NCI-H748 treated with DMSO at 0.1 percent for 48 hours (cell line): ENCODE measurements at places on chromosomes 13 and 19.

GRCh38 chr19:19361075-19361594 lies 40.5 kb downstream of the MAU2 start:
- peak; percentile 41 for DNase-seq

- no peak for DNase-seq
Measured at GRCh38 chr13:21595546-21595822, 8.5 kb downstream of the MICU2 start.

DNA sequence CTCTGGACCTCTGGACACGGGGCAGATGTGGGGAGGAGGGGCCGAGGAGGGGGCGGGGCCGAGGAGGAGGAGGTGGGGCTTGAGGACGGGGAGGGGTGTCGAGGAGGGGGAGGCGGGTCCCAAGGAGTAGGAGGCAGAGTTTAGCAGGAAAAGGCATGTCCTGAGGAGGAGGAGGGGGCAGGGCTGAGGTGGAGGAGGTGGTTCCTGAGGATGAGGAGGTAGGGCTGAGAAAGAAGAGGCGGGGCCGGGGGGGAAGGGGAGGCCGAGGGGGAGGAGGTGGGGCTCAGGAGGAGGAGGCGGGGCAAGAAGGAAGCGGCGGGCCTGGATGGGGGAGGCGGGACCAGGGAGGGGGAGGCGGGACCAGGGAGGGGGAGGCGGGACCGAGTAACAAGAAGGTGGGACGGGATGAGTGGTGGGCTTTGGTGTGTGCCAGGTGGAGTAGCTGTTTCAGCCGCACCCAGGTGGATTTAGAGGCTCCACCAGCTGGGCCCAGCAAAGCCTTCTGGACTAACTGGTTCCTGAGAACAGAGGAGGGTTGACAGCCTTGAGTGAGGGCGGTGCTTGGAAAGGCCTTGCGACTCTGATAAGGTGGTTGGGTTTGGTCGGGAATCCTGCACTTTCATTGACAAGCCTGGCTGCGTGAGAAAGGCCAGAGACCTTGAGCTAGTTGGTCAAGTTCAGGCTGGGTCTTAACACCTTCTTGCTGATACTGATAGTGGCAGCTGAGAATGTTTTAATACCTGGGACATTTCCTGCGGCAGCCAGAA lies 7.7 kb downstream of the TECR start:
- DNase-seq, result no peak

DNA sequence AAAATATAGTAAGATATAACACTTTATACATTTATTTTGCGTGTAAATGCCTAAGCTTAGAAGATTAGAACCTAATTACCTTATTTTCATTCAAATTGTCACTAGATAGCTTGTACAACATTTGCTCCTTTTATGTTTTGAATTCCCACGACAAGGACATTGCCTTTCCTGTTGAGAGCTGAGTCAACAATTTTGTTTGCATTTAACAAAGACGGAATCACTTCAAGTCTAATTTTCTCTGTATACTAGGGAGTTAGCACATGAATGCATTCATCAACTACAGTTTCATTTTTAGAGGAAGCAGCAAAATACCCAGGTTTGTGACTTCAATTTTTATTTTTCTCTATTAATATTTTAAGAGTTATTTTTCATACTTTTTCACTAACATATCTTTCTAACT lies 48.7 kb upstream of the PCCA start:
- peak; percentile 94 for DNase-seq

GRCh38 chr13:41326661-41327060 lies 15.6 kb downstream of the NAA16 start:
- no peak for DNase-seq

DNA sequence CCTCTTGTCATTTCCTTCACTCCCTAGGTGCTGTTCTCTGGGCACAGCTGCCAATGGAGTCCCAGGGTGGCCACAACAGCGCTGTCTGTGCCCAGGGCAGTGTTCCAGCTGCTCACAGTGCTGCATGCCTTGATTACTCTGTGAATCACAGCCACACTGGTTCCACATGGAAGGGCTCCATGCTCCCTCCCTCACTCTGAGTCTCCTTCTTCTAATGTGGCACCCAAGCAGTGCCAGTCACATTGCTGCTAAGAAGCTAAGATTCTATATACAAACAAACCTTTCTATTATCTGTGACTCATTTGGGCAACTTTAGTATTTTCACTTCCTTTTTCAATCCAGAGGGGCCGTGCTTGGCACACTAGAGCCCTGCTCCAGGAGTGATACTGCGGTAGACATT lies 248.7 kb downstream of the TDRD3 start:
- no peak for DNase-seq

GRCh38 chr19:30256496-30256850 lies 115.7 kb upstream of the ZNF536 start:
- no peak for DNase-seq

DNA sequence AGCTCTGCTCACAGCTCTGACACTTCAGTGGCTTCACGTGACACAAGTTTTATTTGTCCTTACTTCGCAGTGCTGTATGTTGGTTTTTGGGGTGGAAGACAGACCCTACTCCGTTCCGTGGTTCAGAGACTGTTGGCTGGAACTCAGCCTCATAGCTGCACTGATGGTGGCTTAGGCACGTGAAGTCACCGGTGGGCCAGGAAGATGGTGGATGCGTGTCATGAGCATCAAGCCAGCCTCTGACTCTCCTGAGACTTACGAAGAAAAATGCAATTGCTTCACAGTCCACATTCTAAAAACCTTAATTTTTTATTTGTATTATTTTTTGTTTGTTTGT lies 161.4 kb upstream of the SOX1 start:
- no peak for DNase-seq

DNA sequence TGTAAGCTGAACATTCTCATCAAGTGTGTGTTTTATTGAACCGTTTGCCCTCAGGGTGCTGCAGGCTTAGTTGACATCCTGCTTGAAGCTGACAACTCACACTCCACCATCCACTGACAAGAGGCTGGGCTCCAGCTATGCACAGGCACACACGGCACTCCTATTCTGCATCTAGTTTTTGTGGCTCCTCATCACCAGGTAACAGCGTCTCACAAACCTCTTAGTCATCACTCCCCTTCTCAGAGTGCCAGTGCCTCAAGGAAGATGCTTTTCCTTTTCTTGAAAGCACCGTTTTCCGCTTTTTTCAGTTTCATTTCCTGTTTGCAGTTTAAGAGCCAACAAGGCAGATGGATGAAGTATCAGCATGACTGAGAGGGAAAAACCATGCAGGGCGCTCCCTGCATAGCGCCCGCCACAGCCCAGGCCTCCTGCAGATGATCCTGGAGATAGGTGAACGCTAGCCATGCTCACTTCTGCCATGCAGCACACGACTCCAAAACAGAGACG lies 491.2 kb downstream of the COG6 start:
- DNase-seq, result no peak

DNA sequence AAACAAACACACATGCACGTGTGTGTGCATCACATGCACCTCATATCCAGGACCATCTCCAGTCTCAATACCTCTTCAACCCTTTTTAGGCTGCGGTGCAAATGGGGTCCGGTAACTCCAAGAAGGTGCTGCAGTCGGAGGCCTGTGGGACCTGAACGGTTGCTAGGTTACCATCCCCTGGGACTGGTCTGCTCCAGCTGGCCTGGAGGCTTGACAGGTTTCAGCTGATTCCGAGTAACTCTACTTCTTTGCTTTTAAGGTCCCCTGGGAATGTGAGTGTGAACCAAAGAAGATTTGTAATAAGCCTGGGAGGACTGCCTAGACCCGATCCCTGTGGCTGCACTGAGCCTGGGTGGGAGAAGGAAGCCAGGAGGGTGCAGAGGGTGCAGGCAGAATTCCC lies 117.5 kb downstream of the CCNA1 start:
- DNase-seq, result no peak

GRCh38 chr19:12953799-12954611 lies 3.0 kb downstream of the GADD45GIP1 start:
- DNase-seq, result no peak

- DNase-seq, result no peak
Measured at GRCh38 chr13:51541037-51541436, 43.2 kb upstream of the WDFY2 start.

- no peak for DNase-seq
Measured at GRCh38 chr13:75637181-75637750, 1.1 kb downstream of the LMO7 start.

DNA sequence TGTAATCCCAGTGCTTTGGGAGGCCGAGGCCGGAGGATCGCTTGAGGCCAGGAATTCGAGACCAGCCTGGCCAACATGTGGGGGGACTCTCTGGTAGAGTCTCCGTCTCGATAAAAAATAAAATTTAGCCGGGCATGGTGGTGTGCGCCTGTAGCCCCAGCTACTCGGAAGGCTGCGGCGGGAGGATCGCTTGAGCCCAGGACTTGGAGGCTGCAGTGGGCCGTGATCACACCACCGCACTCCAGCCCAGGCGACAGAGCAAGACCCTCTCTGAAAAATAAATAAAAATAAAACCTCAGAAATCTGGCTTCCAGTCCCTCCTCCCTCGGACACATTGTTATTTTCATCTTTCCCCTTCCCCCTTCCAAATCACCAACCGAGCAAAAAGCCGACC lies 332 bp downstream of the IRGQ start:
- DNase-seq, result no peak

DNA sequence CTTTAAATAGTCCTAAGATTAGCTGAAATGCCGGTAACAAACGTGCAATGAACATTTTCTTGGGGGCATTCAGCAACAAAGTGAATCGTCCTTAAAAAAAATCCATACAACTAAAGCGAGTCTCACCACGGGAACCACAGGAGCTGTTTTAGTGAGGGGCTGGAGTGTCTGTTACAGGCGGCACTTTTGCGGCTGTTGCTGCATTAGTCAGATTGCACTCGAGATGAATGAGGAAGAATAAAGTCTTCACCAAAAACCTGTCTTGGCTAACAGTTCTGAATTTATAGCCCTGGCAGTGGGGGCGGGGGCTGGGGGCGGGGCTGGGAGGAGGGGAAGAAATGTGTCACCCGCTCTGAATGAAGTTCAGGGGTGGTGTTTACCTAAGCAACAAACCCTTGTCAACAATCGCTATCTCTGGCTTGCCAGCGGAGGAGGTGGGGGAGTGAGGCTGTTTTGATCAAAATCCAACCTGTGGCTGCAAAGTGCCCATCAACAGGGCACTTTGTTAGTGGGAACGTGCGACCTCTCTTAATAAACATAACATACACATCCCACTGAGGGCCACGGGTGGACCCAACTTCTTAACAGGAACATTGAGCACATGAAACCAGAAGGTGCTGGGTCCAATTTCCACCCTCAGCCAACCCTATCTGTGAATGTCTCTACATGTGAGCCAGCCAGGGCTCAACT lies 44.5 kb downstream of the RFX2 start:
- DNase-seq, result peak; percentile 69

DNA sequence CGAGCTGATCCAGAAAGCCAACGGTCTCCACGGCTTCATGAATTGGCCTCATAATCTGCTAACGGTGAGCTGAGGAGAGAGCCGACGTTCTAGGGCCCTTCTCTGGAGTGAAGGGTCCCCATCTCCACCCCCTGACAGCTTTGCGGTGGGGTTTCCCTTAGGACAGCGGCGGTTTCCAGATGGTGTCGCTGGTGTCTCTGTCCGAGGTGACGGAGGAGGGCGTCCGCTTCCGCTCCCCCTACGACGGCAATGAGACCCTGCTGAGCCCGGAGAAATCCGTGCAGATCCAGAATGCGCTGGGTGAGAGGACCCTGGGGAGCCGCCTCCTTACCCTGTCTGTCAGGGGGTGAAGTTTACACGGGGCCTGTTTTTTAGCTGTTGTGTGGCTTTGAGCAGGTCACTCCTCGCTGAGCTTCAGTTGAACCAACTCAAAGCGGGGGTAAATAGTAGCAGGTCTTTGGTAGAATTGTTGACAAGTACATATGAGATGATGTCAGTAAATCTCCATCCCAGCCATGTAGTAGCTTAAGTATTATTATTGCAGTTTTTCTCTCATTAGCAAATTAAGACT lies 801 bp downstream of the QTRT1 start:
- no peak for DNase-seq

DNA sequence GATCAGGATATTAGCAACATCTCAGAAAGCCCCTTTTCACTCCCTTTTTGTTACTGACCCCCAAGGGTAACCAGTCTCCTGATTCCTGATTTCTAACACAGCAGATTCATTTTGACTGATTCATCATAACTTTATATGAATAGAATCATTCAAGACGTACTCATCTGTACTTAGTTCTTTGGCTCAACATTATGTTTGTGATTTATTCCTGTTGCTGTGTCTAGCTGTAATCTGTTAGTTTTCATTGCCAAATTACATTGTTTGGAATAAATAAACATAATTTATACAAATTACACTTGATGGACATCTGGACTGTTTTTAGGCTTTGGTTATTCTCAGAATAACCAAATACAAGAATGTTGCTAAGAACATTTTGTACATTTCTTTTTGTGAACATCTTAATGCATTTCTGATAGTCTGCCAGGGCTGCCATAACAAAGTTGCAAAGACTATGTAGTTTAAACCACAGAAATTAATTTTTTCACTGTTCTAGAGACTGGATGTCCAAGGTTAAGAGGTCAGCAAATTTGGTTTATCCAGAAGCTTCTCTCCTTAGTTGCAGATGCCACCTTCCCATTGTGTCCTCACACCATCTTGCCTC lies 62.8 kb upstream of the EDNRB start:
- no peak for DNase-seq

DNA sequence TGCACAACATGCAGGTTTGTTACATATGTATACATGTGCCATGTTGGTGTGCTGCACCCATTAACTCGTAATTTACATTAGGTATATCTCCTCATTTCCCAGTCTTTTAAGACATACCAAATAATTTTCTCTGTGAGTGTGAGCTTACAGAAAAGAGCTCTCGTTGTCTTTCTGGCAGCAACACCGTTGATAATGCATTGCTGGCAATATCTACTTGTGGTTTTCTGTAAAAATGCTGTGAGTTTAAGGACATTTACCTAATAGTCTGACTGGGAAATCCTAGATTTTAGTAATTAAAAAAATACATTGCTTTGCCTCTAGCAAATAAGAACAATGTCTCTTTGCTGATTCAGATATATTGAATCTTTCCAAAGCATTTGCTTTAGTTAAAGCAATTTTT lies 8.4 kb downstream of the IGFL3 start:
- DNase-seq, result no peak

- no peak for DNase-seq
Measured at GRCh38 chr19:40556953-40557530, 19.6 kb upstream of the SHKBP1 start.

- DNase-seq, result no peak
Measured at GRCh38 chr19:33325920-33326319, 23.6 kb upstream of the CEBPA start.

GRCh38 chr19:23957660-23958281 lies 43.1 kb downstream of the ZNF726 start:
- DNase-seq, result peak; percentile 73

DNA sequence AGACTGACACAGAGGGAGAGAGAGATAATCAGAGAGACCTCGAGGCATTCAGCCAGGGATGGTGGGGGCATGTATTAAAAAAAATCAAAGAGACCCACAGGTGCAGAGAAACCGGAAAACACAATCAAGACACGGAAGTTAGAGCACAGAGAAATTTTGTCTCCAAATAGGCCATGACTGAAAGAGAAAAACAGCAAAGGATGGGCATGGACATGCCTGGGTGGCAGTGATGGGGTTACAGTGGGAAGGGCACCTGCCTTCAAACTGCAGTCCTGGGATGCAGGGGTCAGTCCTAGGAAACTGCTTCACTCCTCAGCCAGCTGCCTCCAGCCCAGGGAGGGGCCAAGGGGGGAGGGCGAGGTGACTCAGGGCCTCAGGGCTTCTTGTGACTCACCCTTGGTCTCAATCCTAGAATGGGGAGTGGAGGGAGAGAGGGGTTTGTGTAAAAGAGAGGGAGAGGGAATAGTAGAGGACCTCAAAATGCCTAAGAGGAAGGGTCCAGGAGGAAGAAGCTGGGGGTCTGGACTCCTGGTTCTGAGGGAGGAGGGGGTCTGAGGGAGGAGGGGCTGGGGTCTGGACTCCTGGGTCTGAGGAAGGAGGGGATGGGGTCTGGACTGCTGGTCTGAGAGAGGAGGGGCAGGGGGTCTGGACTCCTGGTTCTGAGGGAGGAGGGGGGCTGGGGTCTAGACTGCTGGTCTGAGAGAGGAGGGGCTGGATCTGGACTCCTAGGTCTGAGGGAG lies 3.6 kb upstream of the KCNN4 start:
- DNase-seq, result no peak
